ENCODE measurements at places on chromosomes 3 and 15. TPM values are rescaled to one million over a fixed set of nuclear protein-coding genes. Genes with fewer than 3 reads are reported as not detected.

GRCh38 chr3:120604382-120604781, 8.2 kb downstream of the NDUFB4 start:
- DNase-seq: no peak
- H3K4me1 ChIP-seq: peaks cover 5% of the 10 kb centered on the region
- peaks cover 26% of the 10 kb centered on the region for H3K36me3 ChIP-seq
- peaks cover 6% of the 10 kb centered on the region for H3K27me3 ChIP-seq
- no peak overlapping the region for H3K27ac ChIP-seq
- H3K4me3 ChIP-seq: no peak overlapping the region

FHIT gene
- 22.6 TPM for total RNA-seq

DNA sequence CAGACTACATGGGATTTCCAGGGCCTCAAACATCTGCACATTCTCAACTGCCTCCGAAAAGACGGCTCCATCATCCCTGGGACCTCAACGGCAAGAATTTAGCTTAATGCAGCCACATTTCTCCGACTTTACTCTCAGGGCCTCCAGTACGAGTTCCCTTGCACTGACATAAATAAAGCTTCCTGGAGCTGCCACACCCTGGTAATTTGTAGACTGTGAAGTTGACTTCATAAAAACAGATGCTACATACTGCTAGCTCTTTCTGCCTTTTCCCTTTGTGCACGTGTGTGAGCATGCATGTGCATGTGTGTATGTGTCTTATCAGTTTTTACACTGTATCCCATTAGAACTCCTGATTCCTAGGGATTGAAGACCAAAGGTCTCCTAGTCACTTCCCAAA, 122.7 kb downstream of the NTRK3 start:
- no peak overlapping the region for H3K27ac ChIP-seq
- H3K36me3 ChIP-seq: no peaks in the 10 kb centered on the region
- H3K4me3 ChIP-seq: no peak overlapping the region
- no peak for DNase-seq

DNA sequence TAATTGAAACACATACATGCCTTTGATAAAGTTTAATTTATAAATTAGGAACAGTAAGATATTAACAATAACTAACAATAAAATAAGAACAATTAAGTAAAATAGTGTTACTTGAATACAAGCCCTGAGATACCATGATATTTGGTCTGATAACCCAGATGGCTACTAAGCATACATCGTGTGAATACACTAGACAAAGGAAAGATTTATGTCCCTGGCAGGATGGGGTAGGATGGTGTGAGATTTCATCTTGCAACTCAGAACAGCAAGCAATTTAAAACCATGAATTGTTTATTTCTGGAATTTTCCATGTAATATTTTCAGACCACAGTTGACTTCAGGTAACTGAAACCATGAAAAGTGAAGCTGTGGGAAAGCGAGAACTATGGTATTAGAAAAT, 169.5 kb downstream of the DIPK2A start:
- H3K27me3 ChIP-seq: no peaks in the 10 kb centered on the region
- DNase-seq: no peak
- H3K4me3 ChIP-seq: no peak overlapping the region
- no peaks in the 10 kb centered on the region for H3K36me3 ChIP-seq
- H3K4me1 ChIP-seq: no peaks in the 10 kb centered on the region

- no peak overlapping the region for H3K4me3 ChIP-seq
- H3K27me3 ChIP-seq: no peaks in the 10 kb centered on the region
- no peaks in the 10 kb centered on the region for H3K36me3 ChIP-seq
- no peak for DNase-seq
Measured at GRCh38 chr3:89474333-89475130, 367.1 kb downstream of the EPHA3 start.

GRCh38 chr15:89140595-89140994, 52.3 kb downstream of the ABHD2 start:
- peak overlapping the region; percentile 8 for H3K27ac ChIP-seq
- peaks cover 18% of the 10 kb centered on the region for H3K36me3 ChIP-seq
- peaks cover 54% of the 10 kb centered on the region for H3K4me1 ChIP-seq
- DNase-seq: no peak
- H3K27me3 ChIP-seq: no peaks in the 10 kb centered on the region
- H3K4me3 ChIP-seq: no peak overlapping the region

DNA sequence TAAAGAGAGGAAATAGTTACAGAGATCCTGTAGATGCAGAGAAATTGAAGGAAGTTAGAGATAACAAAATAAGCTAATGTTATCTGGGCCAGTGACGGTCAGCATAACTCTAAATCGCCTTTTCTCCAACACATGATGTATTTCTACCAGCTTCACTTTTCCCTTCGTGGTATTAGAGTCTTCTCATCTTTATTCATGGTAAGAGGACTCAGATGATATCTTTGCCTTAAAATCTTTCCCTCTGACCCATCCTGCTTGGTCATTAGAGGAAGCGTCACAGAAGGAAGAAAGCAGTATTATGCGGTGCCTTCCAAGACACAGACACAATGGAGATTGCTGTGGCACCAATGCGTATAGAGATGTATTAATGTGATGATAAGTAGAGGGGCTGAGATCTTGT, 320.7 kb upstream of the GOLIM4 start:
- DNase-seq: no peak
- no peak overlapping the region for H3K27ac ChIP-seq
- H3K27me3 ChIP-seq: no peaks in the 10 kb centered on the region
- H3K4me1 ChIP-seq: no peaks in the 10 kb centered on the region
- no peak overlapping the region for H3K4me3 ChIP-seq

GRCh38 chr3:60086811-60087210, 1037.0 kb upstream of the CFAP20DC start:
- H3K27me3 ChIP-seq: no peaks in the 10 kb centered on the region
- H3K4me3 ChIP-seq: peak overlapping the region; percentile 53
- peaks cover 49% of the 10 kb centered on the region for H3K36me3 ChIP-seq
- DNase-seq: peak; percentile 54
- H3K27ac ChIP-seq: peak overlapping the region; percentile 96
- H3K4me1 ChIP-seq: peaks cover 69% of the 10 kb centered on the region

DNA sequence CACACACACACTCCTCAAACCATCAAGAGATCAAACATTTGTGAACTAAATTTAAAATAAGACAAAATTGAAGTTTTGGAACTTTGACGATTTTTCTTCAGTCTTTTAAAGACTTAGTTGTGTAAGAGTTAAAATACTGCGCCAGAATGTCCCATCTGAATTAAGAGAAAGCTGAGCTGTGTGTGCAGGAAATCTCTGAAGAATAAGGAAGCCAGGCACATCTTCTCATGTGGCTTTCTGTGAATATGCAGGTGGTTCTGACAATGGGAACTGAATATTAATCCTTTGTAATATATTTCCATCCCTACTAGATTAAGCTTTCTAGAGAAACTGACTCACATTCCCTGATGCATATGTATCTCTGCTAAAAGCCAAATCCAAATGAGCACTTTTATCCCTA, 60.1 kb upstream of the ICE2 start:
- no peaks in the 10 kb centered on the region for H3K27me3 ChIP-seq
- H3K27ac ChIP-seq: peak overlapping the region; percentile 21
- H3K4me3 ChIP-seq: no peak overlapping the region
- H3K4me1 ChIP-seq: peaks cover 86% of the 10 kb centered on the region
- peaks cover 23% of the 10 kb centered on the region for H3K36me3 ChIP-seq

DNA sequence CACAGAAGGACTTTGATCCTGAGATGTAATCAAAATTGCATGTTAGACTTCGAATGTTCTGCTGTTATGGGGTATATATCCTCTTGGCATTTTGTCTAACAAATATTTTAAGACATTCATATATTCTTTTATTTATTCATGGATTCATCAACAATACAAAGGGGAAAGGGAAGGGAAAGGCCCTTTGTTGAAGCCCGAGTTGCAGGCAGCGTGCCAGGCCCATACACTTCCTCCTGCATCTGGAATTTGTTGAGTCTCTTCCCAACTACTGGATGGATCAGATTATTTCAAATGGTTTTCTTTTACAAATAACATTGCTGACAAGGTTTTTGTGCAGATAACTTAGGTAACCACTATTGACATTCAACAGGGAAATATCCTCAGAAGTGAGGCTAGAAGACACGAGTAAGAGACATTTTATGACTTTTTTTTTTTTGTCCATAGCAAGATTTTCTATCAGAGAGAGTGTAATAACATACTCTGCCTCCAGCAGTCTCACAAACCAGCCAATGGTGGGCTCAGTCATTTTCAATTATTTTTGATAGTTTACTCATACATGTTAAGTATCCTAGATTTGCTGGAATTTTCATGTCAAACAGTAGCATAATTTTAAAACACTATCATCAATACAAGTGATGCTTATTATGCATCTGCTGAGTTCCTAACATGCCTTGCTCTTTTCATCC, 94.3 kb downstream of the RPL39L start:
- peaks cover 79% of the 10 kb centered on the region for H3K36me3 ChIP-seq
- H3K27me3 ChIP-seq: no peaks in the 10 kb centered on the region
- H3K27ac ChIP-seq: peak overlapping the region; percentile 31
- H3K4me3 ChIP-seq: peak overlapping the region; percentile 66
- H3K4me1 ChIP-seq: peaks cover 96% of the 10 kb centered on the region

GABRB3 gene
- not detected for total RNA-seq

GRCh38 chr15:89442155-89442554, 54.2 kb downstream of the RHCG start:
- no peaks in the 10 kb centered on the region for H3K4me1 ChIP-seq
- DNase-seq: no peak
- no peak overlapping the region for H3K27ac ChIP-seq
- H3K4me3 ChIP-seq: no peak overlapping the region

DNA sequence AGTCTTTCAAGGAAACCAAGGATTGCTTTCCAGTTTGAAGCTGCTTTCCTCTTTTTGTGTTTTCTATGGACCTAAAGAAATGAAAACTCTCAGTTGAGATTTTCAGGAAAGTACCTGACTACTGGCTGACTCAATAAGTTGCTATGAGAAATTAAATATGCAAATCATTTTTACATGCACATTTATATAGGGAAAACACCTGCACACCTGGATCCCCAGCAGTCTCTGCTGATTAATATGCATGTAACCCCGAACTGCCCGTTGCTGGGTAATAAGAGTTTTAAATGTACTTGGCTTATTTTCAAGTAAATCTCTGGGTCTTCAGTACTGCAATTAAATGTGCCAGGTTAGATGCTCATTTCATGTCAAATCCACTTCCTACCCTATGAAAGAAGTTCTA, 77.2 kb downstream of the KBTBD8 start:
- H3K27me3 ChIP-seq: no peaks in the 10 kb centered on the region
- no peaks in the 10 kb centered on the region for H3K4me1 ChIP-seq
- H3K4me3 ChIP-seq: no peak overlapping the region
- no peak overlapping the region for H3K27ac ChIP-seq
- DNase-seq: no peak

DNA sequence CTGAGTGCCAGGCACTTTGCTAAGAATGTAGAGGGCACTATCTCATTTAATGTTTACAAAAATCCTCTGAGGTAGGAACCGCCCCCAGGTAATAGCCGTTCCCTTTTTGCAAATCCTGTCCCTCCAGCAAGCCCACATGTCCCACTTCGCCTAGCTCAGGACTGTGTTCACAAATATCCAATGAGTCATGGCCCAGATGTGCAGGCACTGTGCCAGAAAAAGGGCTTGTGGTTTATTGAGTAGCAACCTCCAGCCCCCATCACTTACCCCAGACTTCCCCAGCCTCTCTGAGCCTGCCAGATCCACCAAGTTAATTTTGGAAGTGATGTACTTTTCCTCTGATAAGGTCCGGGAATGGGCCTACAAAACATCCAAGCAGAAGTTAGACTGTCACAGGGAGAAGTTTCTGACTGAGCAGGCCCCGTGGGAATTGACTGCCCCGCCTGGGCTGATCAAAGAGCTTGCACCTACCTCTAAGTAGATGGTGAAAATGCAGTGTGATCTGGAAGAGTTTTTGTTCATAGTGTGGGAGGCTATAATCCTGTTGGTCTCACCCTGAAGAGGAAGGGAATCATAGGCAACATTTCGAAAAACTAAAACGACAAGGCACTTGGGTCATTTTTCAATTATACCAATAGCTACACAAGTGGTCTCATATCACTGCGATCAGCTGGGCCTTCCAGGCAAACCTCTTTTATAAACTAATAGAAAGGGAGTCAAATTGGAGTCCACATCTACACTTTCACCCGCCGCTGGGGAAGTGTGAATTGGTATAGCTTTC, 15.7 kb downstream of the KIF9 start:
- DNase-seq: no peak
- no peak overlapping the region for H3K27ac ChIP-seq

- no peak overlapping the region for H3K27ac ChIP-seq
- no peak for DNase-seq
- no peaks in the 10 kb centered on the region for H3K36me3 ChIP-seq
- H3K27me3 ChIP-seq: peaks cover 20% of the 10 kb centered on the region
- peaks cover 15% of the 10 kb centered on the region for H3K4me1 ChIP-seq
Measured at GRCh38 chr3:14852058-14852594, 33.4 kb downstream of the FGD5 start.

GOLGA6L1 gene
- total RNA-seq: not detected

CPA3 gene
- total RNA-seq: not detected

GRCh38 chr15:69824075-69824876, 273.4 kb downstream of the TLE3 start:
- H3K27ac ChIP-seq: no peak overlapping the region
- H3K27me3 ChIP-seq: peaks cover 32% of the 10 kb centered on the region
- DNase-seq: no peak
- H3K36me3 ChIP-seq: no peaks in the 10 kb centered on the region
- no peak overlapping the region for H3K4me3 ChIP-seq
- H3K4me1 ChIP-seq: no peaks in the 10 kb centered on the region

DNA sequence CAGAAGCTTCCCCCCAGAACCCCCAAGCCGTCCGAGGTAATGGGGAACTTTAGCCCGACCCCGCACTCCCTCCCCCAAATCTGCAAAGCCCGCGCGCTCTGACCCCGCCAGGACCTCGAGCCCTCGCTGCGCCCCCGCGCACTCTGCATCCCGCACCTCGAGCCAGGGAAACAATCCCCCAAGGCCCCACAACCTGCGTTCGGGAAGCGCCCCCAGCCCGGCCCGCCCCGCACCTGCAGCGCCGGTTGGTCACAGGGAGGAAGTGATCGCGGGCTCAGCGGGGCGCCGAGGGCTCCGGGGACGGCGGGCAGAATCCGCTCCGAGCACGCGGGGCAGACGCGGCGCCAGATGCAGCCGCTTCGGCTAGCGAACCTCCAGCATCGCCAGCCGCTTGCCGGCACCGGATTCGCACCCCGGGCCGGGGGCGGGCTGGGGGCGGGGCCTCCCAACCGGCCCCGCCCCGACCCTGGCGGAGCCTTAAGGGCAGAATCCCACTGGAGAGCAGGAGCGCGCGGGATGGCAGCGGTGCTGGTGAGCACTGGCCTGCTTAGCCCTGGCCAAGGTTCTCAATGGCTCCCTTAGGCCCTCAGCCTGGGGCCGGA, at the start of gene CAMKV:
Gene CAMKV, minus strand, starts transcription at position 382 of the 602 bp plus-strand sequence. CDS start 7,518 bp downstream, outside the sequence.
- no peaks in the 10 kb centered on the region for H3K36me3 ChIP-seq
- H3K27me3 ChIP-seq: peaks cover 32% of the 10 kb centered on the region
- no peak within 1 kb of the TSS for H3K27ac ChIP-seq

DNA sequence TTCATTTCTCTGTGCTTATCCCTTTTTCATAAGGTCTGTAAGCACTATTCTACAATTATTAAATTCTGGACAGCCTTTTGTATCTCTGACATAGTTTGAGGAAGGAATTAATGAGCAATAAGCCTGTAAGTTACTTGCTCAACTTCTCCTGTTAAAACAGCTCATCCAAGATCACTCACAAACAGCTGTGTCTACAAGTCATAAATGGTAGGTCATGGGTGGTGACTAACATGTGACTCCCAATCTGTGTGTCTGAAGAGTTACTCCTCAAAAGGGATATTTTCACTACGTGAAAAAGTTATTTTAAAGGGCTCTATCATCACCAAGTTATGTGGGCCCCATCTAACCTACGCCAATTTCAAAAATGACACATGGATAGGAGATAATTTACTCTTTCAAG, 145.2 kb upstream of the CBLB start:
- DNase-seq: no peak
- H3K4me1 ChIP-seq: peaks cover 65% of the 10 kb centered on the region
- peaks cover 18% of the 10 kb centered on the region for H3K36me3 ChIP-seq
- no peaks in the 10 kb centered on the region for H3K27me3 ChIP-seq

- H3K27ac ChIP-seq: no peak overlapping the region
- no peaks in the 10 kb centered on the region for H3K4me1 ChIP-seq
- no peaks in the 10 kb centered on the region for H3K36me3 ChIP-seq
Measured at GRCh38 chr15:76140074-76140464, 80.3 kb downstream of the TMEM266 start.

Data from activated T-helper 1 cell treated with anti-CD3 and anti-CD28 coated beads, Interleukin-12 subunit alpha, Interleukin-12 subunit beta, Interleukin-2, Interleukin-4 antibody, amounts not matched to agents 30 ng/mL and 10 ng/mL and 1 ng/mL, durations not matched to agents 14 hours and 24 hours and 36 hours (primary cell).